ENCODE measurements at places on chromosomes 5 and 9. TPM values are rescaled to one million over a fixed set of nuclear protein-coding genes. Genes with fewer than 3 reads are reported as not detected.

The OR1L6 gene
- total RNA-seq: not detected

GRCh38 chr5:78655746-78656290, 7.2 kb upstream of the LHFPL2 start:
- DNase-seq: no peak

The FOXD4 gene
- 0.21 TPM for total RNA-seq

DNA sequence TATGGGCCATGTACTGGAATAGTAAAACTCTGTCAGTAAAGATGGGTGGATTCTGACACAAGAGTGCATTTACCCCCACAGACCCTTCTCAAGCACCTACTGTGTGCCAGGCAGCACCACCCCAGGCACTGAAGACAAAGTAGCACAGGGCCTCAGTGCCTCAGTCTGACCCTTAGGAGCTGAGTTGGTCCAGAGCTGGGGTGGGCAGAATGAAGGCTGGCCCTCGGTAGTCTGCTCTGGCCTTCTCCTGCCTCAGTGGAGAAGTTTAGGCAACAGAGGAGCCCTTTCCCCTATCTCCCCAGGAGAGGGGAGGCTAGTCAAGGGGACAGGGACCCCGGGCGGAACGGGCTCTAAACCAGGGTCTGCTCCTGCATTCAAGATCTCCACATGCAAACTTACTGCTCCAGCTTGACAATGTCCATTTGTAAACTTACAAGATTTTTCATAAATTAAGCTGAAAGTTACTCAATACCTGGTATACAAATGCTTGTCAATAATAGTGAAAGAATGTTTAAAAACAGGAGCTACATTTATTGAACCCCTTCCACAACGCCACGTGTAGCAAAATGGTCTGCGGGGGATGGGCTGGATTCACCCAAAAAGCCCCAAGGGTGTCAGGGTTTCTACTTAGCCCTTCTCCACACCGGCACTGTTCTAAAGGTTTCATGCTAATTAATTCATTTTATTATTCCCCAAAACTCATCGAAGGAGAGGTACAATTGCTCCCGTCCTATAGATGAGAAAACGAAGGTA, 1.5 kb downstream of the VDAC1 start:
- no peak for DNase-seq

DNA sequence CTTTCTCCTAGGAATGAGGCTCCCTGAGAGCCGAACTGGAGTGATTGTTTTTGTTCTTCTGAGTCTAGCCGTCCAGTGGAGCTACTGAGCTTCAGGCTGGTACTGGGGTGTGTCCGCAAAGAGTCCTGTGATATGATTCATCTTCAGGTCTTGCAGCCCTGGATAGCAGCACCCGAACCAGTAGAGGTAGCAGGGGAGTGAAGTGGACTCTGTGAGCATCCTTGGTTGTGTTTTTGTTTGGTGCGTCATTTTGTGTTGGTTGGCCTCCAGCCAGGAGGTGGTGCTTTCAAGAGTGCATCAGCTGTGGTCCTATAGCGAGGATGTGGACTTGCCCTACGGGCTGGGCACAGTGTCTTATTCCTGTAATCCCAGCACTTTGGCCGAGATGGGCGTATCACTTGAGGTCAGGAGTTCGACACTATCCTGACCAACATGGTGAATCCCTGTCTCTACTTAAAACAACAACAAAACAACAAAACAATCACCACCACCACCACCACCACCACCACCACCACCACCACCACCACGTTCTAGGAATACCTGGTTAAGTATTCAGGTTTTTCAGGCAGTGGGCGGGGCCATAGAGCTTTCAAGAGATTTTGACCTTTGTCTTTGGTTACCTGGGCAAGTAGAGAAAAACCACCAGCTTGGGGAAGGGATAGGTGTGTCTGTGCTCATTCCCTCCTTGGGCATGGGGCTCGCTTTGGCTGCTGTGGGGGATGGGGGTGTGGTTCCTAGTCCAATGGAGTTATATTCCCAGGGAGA, 154.0 kb downstream of the WDR70 start:
- no peak for DNase-seq

DNA sequence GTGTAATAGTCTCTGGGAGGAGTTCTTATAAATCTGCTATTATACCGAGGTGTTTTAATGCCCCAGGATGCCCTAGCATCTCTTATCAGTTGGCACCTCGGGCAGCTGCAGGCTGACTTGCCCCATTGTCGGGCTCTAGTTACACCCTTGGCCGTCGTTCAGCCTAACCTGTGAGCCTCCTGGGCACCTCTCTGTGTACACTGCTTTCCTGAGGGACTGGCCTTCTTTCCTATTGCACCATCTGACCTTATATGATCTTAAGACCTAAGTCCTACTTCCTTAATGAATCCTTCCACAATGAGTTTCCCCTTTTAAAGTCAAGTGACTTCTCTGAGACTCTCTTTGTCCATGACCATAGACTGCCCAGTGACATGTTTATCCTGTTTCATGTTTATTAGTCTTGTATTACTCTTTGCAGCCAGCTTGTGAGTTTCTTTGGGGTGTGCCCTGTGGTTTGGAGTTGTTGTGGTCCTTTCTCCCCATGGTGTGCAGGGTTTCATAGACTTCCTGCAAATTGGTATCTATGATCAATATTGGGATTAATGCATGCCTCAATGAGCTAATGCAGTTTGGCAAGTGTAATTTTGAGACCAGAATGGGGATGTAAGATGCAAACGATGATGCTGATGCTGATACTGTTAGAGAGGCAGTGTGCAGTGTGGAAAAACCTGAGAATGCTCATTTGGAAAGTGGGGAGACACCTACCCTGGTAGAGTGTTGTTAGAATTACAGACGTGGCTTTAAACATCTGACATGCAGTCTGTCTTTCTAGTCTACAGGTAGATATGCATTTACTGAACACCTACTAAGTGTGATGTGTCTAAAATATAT, 4.9 kb downstream of the DAPK1 start:
- DNase-seq: no peak

DNA sequence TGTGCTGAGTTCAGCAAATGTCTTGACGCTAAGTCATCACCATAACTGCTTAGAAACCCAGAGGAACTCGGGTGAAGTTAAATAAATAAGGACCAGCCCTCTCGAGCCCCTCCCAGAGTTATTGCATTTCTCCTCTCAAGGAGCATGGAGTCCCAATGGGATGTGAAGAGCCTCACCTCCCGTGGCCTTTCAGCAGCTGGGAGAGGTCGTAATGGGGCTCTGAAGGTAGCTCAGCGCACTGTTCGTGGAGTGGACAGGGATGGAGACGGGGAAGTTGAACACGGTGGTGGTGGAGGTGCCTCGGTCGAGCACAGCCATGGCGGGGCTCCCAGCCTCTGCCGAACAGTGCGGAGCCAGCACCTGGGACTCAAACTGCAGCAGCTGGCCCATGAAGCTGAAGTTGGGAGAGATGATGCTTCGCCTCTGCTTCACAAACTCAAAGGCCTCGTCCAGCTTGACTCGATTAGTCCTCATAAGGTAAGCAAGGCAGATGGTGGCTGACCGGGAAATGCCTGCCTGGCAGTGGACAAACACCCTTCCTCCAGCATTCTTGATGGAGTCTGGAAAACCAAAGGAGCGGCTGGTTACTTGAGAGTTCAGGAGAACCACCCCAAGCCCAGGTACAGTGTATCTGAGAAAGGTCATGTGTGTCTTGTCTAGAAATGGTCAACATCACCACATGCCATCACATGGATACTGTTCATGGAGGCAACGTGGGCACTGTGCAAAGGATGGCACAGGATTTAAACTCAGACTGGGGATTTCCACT, 2.2 kb downstream of the DUSP1 start:
- DNase-seq: no peak
